ENCODE measurements at places on chromosomes 5 and 9.

- DNase-seq = peak; percentile 26
These were observed 57.1 kb downstream of the DOCK2 start for GRCh38 chr5:169694091-169694625.

GRCh38 chr9:134985451-134985850 lies 67.7 kb upstream of the FCN1 start:
- DNase-seq = no peak

GRCh38 chr9:134227451-134228411 lies 63.4 kb upstream of the RNU6ATAC start:
- no peak for DNase-seq

GRCh38 chr9:111897601-111898137 lies 1.1 kb downstream of the UGCG start:
- DNase-seq = no peak

GRCh38 chr9:72883875-72884274 lies 69.0 kb downstream of the ALDH1A1 start:
- DNase-seq = no peak

- DNase-seq = no peak
These were observed 70.3 kb upstream of the VCAN start for GRCh38 chr5:83401122-83401731.

- no peak for DNase-seq
These were observed 90.6 kb upstream of the ADAMTS2 start for GRCh38 chr5:179435731-179436315.

DNA sequence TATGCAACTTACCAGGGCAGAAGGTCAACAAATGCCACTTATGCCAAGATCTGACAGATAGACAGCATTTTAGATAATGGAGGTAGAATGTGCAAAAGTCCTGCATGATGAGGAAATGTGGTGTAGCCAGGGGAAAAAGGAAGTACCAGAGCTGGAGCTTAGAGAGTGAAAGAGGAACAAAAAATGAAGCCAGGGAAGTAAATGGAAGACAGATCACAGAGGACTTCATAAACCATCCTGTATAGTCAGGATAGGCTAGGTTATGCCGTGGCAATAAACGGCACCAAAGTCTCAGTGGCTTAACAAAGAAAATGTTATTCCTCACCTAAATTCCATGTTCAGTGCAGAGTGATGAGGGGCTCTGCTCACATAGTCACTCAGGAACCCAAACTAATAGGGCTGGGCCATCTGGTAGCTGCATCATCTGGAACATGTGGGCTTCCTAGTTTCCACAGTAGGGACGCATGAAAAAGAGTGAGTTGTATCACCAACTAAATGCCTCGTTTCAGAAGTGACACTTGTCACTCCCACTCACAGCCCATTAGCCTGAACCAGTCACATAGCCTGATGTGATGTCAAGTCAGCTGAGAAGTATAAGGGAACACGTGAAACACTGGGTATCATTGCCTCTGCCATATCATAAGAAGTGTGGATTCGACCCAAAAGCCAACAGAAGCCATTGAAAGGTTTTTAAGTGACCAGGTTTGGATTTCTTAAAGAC lies 70.3 kb downstream of the SH3RF2 start:
- DNase-seq = no peak

- DNase-seq = peak; percentile 73
These were observed 3.9 kb downstream of the TBC1D2 start for GRCh38 chr9:98251551-98251950.

DNA sequence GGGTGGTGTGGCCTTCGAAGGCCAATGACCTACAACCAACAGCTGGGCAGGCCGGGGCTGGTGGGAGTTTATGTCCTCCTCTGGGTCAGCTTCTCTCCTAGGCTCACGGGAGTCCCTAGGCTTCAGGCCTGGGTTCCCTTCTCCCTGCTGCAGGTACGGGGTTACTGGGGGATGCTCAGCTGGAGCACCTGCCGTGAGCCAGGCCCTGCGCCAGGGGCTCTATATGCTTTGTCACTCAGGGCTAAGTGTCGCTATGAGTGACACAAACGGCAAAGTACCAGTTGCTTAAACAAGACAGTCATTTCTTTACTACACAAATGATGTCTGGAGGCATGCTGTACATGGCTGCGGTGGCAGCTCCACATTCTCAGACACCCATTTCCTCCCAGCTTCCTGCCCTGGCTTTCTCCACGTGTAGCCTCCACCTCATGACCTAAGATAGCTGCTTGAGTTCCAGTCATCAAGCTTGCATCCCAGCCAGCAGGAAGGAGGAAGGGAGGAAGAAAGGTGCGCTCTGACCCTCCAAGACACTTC lies 22.5 kb upstream of the NINJ1 start:
- no peak for DNase-seq

DNA sequence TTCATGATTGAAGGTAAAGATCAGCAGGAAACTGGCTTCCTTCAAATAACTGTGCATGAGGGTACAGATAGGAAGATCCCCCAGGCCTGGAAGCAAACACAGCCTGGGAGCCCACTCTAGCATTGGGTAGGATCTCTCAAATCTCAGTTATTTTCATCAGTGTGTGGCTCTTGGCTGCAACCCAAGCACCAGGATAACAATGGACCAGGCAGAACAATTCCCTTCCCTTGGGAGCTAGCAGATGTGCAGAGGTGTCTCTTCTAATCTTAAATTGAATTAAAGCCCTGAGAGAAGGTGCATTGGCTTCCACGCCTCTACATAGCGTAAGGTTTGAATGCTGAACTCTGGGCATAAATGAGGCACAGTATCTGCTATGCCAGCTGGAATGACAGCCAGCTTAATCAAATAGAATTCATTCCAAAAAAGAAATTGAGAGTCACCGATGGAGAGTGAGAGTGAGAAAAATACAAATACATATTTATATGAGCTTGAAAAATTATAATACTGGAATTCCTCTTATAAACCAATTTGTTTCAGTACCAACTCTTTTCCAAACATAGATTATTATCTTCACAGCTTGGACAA lies 957.3 kb downstream of the CDH12 start:
- DNase-seq = no peak

DNA sequence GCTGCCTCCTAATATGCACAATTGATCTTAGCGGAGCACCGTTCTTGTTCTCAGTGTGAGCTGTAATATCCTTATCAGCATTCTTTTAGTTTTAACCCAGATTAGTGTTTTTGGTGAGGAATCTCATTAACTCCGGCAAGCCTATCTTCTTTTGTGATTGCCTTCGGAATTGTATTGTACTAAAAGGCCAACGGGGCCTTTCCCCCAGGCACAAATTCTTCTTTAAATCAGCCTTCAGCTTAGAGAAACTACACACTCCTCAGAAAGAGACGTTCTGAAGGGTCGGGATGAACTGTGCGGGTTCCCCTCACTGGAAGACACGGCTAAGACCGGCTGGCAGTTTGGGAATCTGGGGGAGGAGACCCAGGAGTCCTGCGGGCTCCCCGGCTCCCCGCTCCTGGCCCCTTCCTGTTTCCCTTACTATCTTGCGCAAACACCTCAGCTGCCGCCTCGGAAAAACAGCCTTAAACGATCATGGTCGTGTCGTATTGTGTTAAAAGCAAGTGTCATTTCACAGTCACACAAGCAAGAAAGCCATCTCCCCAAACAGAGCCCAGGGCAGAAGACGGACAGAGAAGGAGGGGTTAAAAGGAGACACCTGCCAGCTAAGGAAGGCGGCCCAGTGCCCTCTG lies 353.1 kb upstream of the IRX2 start:
- DNase-seq = no peak

- no peak for DNase-seq
These were observed 45.0 kb upstream of the PRR16 start for GRCh38 chr5:120419127-120419526.

All from cardiac muscle cell (in vitro differentiated cells and primary cell).